ENCODE measurements at places on chromosomes 1 and 21.

- DNase-seq: no peak
Observed at GRCh38 chr1:212067787-212068186, 32.2 kb downstream of the DTL start.

GRCh38 chr1:212678456-212679410 lies 20.9 kb downstream of the BATF3 start:
- no peak for DNase-seq

DNA sequence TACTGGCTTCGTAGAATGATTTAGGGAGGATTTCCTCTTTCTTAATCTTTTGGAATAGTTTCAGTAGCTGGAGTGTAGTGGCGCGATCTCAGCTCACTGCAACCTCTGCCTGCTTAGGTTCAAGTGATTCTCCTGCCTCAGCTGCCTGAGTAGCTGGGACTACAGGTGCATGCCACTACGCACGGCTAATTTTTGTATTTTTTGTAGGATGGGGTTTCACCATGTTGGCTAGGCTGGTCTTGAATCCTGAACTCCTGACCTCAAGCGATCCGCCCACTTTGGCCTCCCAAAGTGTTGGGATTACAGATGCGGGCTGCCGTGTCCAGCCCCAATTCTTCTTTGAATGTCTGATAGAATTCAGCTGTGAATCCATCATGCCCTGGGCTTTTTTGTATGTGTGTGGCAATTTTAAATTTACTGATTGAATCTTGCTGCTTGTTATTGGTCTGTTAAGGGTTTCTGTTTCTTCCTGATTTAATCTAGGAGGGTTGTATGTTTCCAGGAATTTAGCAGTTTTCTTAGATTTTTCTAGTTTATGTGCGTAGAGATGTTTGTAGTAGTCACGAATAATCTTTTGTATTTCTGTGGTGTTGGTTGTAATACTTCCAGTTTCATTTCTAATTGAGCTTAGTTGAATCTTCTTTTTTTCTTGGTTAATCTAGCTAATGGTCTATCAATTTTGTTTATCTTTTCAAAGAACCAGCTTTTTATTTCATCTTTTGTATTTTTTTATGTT lies 15.3 kb downstream of the MAN1C1 start:
- no peak for DNase-seq

DNA sequence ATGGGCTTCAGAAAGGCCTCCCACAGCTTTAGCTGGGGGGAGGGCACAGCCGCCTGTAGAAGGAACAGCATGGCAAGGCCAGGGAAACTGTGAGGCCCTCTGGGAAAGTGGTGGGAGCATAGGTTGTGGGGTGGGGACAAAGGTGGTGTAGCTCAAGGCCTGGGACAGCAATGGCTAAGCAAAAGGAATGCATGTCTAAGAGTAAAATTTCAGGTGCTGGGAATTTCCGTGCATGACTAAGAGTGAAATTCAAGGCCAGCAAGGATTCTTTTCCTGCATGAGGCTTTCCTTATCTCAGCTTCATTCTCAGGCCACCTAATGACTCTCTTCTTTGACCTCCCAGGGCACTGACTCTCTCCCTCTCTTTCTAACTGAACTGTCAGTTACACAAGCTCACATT lies 86.5 kb upstream of the WNT4 start:
- DNase-seq: no peak

- peak; percentile 29 for DNase-seq
Observed at GRCh38 chr1:84377480-84378095, 20.7 kb upstream of the DNASE2B start.

DNA sequence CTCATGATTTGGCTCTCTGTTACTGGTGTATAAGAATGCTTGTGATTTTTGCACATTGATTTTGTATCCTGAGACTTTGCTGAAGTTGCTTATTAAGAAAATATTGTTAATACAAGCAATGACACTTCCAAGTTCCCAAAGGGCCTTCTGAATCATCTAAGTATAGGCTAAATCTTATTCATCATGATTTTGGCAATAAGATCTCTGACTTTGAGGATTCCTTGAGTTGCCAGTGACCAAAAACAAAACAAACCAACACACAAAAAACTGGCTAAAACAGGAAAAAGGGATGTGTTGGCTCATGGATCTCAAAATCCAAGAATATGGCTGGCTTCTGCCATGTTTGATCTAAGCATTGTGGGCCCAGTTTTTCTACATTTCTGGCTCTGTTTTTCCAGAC lies 163.4 kb downstream of the HHIPL2 start:
- no peak for DNase-seq

DNA sequence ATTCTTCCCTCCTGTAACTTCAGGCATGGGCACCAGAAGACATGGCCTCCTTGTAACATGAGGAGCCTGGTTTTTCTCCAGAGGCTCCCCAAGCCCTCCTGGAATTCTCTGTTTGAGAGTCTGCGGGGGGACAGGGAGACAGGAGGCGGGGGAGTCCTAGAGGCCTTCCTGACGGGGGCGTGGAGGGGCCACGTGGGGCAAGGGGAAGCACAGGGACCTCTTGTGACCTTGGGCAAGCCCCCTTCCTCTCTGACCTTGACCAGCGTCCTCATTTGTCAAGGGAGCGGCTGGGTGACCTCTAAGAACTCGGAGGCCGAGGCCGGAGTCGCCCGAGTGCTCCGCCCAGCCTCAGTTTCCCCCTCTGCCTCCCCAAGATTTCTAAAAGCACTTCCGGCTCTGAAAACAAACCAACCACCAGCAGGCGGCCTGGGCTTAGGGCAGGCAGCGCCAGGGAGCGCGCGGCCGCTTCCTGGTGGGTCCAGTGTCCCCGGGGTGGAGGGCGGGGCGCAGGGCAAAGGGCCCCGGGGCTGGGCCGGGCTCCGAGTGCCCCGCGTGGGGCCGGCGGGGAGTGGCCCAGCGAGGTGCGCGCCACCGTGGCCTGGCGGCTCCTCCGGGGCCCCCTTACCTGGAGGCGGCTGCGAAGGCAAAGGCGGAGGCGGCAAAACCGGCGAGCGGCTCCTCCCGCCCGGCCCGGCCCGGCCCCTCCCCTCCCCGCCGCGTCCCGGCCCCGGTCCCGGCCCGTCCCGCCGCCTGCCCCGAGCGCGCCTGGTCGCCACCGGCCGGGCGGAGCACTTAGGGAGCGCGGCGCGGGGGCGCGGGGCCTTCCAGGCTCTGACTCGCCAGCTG lies at the start of gene TMCO4:
Gene TMCO4, minus strand, starts transcription at position 687 of the 846 bp plus-strand sequence. CDS start 19,158 bp downstream, outside the sequence.
- DNase-seq: no peak

- no peak for DNase-seq
Observed at GRCh38 chr1:18953731-18954231, 2.7 kb downstream of the IFFO2 start.

GRCh38 chr21:41048623-41049022 lies 119.3 kb upstream of the BACE2 start:
- no peak for DNase-seq

DNA sequence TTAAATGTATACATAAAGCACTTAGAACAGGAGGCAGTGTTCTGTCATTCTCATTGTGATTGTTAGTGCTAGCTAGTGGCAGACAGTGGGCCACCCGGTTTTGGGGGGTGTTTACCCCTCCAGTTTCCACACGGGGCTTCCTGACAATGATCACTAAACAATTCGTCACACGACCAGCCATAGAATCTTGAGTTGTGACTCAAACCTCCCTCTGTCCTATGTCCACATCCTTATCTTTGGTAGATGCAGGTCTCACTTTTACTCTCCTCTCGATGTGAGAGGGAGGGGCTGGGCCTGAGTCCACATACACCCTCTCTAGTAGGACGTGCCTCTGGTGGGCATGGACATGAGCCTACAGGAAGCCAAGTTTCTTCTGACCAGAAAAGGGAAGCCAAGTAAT lies 92.6 kb upstream of the SSX2IP start:
- DNase-seq: no peak

GRCh38 chr1:154407198-154408091 lies 2.3 kb downstream of the IL6R start:
- DNase-seq: no peak

DNA sequence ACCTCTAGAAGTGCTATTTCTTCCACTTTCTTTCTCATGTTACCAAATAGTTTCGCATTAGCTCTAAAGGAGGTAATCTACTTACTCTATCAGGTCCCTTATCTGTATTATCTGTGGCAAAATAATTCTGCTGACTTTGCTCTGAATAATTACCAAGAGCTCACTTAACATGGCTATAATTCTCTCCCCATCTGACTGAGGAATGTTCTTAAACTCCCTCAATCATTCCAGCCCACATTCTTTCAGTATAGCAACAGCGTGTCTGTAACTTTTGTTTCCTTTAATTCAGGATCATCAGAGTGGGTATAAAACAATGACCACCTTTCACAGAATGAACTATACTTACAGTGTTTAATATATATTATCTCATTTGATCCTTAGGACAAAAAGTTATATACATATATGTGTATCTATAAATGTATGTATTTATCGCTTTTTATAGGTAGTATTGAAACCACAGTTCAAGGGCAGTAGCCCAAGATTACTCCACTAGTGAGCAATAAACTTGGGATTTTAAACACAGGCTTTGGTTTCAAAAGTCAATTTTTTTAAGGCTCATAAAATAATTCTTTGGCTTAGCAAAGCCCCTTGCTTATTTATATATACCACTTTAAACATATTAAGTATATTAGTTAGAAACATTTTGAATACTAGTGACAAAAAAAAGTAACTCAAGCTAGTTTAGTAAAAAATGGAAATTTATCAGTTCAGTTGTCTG lies 36.1 kb upstream of the ST6GALNAC3 start:
- no peak for DNase-seq

- DNase-seq: no peak
Observed at GRCh38 chr1:116559304-116559761, 11.5 kb downstream of the CD58 start.

DNA sequence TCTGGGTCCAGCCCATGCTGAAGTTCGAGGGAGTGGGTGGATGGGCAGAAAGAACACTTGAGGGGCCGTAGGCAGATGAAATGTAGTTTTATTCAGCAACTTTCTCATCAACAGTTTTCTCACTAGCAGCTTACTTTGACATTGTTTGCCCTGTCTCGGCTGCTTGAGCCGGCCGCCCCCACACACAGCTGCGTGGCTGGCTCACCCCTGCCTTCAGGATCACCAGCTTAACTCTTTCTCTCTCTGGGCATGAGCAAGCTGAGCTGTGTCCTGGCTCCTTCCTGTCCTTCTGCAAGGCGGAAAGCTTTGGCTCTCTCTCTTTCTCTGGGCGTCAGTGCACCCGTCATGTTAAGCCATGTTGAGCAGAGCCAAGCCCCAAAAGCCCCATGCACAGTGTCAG lies 104.4 kb upstream of the GNG12 start:
- DNase-seq: no peak

DNA sequence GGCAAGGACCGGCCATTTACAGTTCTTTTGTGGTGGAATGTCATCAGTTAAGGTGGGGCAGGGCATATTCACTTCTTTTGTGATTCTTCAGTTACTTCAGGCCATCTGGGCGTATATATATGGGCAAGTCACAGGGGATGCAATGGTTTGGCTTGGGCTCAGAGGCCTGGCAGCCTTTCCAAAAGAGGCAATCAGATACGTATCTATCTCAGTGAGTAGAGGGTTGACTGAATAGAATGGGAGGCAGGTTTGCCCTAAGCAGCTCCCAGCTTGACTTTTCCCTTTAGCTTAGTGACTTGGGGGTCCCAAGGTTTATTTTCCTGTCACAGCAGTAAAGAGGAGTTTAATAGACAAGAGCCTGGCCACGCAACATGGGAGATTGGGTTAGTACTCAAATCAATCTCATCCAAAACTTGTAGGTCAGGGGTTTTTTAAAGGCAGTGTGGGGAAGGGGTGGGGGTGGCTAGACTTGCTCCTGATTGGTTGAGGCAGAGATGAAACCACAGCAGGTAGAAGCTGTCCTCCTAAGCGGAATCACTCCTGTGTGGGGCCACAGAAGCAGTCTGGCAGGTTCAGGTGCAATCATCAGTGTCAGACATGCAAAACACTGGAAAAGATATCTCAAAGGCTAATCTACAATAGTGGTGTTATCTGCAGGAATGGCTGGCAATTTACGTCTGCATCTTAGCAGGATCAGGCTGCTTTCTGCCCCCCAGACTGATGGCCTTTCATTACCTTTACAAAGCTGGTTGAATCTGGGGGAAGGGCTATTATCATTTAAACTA lies 112.9 kb downstream of the TLR5 start:
- no peak for DNase-seq

- no peak for DNase-seq
Observed at GRCh38 chr1:149942207-149942606, 5.5 kb upstream of the MTMR11 start.

DNA sequence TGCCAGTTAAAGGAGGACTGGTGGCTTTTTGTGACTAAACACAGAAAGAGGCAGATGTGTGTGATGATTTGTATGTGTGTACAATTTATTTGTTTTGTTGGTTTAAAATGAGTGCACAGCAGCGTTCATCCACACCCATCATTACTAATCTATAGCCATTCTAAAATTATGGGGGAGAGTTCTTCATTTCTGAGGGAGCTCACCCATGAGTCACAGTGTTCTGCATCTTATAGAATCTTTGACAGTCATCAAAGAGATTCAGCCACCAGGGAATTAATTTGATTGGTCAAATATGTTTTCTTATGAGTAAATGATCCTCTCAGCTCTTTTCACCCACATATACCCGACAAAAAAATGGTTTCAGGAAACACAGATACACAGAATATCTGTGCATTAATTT lies 147.9 kb downstream of the GREM2 start:
- DNase-seq: no peak

DNA sequence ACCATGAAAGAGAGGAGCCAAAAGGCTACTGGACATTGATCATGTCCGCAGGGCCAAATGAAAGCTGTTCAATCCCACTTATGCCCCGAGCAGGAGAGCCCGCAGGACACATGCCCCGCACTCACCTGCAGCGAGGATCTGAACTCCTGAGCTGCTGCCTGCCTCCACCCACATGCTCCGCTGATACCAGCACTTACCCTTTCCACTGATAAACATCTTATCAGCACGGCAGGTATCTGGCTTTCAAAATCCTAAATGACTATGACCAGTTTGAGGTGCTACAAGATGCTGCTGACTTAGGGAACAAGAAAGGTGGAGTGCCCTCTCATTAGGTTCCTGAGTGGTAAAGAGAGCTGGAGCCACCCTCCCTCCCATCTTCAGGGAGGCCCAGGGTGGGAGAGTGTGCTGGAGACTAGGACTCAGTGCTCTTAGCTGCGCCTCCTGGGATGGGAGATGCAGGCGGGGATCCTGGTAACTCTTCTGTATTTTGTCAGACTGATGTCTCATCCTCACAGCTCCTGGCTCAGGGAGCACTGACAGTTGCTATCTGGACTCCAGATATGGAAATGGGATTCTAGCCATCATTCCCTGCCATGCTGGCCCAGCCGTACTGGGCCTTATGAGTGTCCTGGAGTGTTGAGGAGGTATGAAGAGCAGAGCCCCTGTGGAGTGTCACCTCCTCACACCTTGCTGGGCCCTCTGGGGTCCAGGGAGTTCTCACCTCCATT lies 86.4 kb upstream of the F3 start:
- no peak for DNase-seq

GRCh38 chr1:147169840-147170674 lies 2.2 kb downstream of the PRKAB2 start:
- DNase-seq: no peak

DNA sequence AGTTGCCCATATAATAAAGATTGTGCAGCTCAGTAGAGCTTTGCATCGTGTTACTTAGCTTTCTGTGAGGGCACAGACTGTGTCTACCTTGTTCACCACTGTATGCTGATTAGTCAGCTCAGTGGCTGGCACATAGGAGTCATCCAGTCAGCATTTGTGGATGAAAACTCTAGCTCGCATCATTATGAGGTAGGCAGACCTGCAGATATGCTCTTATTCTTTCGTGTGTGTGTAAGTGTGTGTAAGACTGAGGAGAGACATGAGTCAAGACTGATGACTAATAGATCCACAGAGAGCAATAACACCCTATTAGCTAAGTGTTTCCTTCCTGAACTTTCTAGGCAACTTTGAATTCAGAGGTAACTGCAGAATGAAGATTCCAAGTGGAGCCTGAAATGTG lies 17.1 kb downstream of the TTF2 start:
- no peak for DNase-seq

GRCh38 chr21:45919593-45919992 lies 62.0 kb upstream of the COL6A1 start:
- no peak for DNase-seq
